Kidney glomerular epithelial cell (primary cell): ENCODE measurements at places on chromosomes 11 and 22.

DNA sequence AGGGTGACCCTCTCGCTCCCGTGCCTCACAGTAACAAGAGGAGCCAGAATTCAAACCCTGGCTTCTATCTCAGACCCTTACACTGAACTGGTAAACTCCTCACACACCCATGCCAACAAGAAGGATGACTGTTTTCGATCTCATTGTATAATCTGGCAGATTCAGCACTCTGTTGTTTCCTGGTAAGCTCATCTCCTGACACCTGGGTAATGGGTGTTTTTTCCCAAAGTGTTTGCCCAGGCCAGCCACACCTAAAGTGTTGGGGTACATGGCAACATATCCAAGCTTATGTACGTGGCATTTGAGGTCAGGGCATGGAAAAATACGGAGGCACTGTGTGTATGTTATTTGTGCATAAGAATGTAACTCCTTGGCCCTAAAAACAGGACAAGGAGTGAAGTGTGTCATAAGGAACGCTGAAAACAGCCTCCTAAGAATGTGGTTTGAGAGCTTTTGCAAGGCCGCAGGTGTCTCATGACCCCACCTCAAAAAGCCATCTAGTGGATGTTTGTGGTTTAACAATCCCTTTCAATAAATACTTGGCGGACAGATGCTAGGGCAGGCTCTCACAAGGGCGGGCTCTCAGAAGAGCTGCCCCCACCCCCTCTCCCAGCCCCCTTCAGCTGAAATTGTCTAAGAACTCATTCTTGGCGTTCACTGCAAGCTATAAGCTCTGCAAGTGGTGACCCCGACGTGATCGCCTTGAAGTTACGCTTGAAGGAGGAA, at the start of gene MS4A15:
Gene MS4A15 (plus strand): TSS at position 561 of the 726 bp plus-strand sequence. CDS start 6,867 bp downstream, outside the sequence.
- no peak for DNase-seq

GRCh38 chr11:10023212-10023611, 270.8 kb downstream of the SBF2 start:
- no peak for DNase-seq

GRCh38 chr22:19937616-19938473, 3.7 kb upstream of the COMT start:
- no peak for DNase-seq

DNA sequence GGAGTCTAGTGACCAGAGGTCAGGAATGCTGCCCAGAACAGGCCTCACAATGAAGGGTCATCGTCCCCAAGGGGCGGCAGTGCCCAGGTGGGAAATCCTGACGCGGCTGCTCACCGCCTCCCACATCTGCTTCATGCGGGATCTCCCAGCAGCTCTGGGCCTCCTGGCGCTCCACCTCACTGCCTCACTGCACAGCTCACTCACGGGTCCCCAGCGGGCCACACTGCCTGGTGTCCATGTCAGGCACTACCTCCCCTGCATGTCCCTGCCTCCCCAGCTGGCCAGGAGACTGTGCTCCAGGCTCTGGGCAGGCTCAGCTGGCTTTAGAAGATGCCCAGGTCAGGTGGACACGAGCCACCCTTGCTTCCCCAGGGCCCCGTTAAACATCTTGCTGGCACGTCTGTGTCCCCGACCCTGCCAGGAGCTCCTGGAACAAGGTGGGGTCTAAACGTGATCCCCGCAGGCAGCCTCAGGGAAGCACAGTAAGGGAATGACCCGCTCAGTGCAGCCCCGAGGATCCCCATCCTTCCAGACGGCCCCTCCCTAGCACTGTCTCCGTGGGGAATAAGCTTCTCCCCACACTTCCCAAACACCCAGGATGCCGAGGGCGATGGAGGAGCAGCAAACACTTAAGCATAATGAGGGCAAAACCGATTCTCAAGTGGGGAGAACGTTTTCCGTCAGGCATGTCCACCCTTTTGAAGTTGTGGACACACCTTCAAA, 93.2 kb downstream of the TRMU start:
- DNase-seq, result no peak

GRCh38 chr22:21641417-21641788, 699 bp upstream of the SDF2L1 start:
- peak; percentile 21 for DNase-seq

DNA sequence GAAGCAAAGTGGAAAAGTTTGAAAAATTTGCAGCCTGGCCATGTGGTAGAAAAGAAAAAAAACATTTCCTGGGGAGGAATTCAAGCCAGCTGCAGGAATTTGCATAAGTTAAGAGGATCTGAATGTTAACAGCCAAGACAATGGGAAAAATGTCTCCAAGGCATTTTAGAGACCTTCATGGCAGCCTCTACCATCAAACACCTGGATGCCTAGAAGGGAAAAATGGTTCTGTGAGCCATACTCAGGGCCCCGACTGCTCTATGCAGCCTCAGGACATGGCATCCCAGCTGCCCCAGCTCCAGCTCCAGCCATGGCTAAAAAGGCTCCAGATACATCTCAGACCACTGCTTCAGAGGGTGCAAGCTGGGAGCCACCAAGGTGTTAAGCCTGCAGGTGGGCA, 149.1 kb upstream of the SOX6 start:
- no peak for DNase-seq

DNA sequence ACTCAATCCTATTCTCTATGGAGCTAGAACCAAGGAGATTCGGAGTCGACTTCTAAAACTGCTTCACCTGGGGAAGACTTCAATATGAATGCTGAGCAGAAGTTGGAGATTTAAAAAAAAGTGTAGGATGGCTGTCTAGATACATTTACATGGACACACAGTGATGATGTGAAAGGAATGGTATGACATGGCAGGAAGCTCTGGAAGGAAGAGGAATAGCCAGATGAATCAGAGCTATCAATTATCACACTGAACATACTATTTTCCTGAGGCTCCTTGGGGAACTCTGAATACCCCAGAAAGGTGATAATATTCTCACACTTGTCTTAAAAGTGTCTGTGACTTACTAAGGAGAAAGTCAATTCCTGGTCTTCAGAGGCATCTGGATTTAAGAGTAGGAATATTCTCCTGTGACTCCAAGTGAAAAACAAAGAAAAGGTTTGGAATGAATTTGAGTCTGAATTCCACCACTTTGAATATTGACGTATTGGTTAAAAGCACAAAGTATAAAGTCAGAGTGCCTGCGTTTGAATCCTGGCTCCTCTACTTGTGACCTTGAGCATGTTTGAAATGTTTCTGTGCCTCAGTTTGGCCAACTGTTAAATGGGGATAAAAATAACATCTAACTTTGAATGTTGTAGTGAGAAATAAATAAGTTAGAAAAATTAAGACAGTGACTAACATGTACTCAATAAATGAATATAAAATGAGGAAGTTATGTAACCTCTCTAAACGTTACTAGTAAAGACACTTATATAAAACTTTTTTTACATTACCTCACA, 1.3 kb downstream of the OR52D1 start:
- DNase-seq, result no peak

- DNase-seq, result no peak
These were observed 450.1 kb upstream of the B3GAT1 start for GRCh38 chr11:134862105-134862502.

- peak; percentile 46 for DNase-seq
These were observed 71.4 kb upstream of the MPEG1 start for GRCh38 chr11:59283825-59284772.

DNA sequence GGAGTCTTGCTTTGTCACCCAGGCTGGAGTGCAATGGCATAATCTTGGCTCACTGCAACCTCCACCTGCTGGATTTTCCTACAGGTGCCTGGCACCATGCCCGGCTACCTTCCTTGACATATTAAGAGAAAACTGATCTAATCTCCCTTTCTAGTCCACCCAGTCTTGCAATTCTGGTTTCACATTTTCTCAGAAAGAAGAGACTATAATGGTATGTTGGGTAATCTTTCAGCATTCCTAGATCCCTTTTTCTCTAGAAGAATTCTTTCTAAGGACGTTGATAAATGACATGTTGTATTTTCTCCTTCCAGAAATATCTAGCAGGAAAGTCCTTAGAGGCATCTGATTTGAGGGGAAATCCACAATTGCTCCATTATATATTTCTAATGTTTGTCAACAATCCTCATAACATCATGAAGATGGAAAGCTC, 10.4 kb upstream of the HSPA8 start:
- no peak for DNase-seq

- DNase-seq, result peak; percentile 97
These were observed 49.3 kb downstream of the CABIN1 start for GRCh38 chr22:24060375-24060788.

DNA sequence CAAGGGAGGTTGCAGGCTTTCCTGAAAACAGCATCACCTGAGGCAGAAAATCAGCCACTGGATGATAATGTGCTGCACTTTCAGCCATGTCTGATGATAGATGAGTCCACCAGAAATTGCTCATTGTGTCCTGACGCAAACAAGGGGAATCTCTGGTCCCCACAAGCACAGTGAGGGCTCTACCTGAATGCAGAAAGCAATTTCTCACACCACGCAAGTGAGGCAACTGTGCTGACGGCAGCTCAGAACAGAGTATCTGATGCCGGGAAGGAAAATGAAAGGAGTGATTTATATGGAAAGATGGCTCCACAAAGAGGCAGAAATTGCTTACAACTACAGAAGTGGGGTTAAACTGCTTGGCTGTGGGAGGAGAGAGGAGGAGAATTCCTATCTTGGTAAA, 867.1 kb downstream of the OPCML start:
- no peak for DNase-seq

DNA sequence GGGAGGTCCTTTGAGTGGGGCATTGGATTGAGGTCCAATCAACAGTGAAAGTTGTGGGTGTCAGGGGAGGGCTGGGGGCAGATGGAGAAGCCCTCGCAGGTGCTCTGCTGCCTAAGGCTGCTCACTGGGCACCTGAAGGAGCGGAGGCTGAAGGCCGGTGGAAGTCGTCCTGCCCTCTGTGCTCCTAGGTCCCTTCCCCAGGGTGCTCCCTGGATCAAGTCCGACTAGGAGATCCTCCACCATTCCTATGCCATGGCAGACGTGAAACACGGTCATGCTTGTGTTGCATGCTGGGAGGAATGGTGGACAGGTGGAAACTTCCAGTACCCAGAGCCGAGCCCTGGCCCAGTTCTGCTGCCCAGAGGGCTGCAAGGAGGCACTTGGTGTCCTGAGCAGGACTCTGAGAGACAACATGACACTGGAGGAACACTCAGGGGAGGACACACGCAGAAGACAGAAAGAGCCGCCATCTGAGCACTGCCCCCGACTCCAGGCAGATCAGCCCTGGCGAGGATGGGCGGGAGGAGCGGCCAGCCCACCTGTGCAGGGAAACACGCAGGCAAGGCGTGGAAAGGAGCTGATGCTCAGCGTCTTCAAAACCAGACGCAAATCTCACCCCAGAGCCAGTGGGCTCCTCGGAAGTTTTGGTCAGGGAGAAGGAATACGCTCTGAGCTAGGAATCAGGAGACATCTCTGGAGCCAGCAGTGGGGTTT, 786.8 kb downstream of the BRD1 start:
- no peak for DNase-seq

DNA sequence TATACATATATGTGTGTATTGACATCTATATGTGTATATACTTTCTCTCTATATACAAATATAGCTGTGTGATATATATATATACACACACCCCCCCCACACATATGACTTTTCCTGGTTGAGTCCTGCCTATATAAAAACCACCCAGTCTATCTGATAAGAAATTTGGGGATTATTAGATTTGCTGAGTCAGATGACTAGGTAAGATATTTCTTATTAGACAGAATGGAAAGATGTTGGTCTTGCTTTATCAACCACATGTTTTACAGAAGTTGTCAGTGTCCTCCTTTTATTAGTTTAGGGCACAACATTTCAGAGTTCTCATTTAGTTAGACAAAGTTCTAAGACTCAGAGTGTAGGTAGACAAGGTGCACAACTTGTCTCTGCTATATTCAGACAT, 953.3 kb downstream of the METTL15 start:
- no peak for DNase-seq

- peak; percentile 89 for DNase-seq
These were observed 19.3 kb downstream of the MYH9 start for GRCh38 chr22:36368359-36368983.

- no peak for DNase-seq
These were observed 35.2 kb upstream of the TRIM29 start for GRCh38 chr11:120173019-120173705.

DNA sequence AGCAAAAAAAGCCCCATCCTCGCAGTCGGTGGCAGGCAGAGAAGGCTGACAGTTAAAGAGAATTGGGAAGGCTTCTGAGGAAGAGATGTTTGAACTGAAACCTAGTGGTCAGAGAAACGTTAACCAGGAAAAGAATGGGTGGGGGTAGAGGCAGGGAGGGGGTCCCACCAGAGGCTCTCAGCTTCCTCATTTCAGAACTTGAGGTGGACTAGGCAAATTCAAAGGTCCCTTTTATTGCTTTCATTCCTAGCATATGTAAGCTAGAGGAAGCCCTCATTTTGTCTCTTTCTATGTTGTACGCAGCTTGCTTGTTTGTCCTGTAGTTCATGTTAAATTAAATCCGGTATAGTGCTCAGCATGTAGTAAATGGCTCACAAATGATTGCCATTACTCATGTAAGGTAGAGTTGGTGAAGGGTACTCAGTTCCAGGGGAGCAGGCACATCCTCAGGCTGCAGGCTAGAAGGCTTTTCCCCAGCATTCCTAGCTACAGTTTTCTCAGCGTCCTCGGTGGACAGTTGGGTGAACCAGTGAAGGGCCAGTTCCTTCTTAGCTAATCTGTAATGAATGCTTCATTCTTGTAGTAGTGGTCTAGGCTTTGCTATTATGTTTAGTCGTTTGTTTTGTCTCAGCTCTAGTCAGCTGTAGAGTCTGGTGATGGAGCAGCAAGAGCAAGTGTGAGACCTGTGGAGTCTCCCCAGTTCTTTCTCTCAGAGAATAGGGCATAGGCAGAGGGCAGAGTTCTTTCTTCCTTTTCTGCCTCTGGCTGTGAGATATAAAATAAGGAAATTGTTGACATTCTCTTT, 58.6 kb downstream of the UVRAG start:
- no peak for DNase-seq

DNA sequence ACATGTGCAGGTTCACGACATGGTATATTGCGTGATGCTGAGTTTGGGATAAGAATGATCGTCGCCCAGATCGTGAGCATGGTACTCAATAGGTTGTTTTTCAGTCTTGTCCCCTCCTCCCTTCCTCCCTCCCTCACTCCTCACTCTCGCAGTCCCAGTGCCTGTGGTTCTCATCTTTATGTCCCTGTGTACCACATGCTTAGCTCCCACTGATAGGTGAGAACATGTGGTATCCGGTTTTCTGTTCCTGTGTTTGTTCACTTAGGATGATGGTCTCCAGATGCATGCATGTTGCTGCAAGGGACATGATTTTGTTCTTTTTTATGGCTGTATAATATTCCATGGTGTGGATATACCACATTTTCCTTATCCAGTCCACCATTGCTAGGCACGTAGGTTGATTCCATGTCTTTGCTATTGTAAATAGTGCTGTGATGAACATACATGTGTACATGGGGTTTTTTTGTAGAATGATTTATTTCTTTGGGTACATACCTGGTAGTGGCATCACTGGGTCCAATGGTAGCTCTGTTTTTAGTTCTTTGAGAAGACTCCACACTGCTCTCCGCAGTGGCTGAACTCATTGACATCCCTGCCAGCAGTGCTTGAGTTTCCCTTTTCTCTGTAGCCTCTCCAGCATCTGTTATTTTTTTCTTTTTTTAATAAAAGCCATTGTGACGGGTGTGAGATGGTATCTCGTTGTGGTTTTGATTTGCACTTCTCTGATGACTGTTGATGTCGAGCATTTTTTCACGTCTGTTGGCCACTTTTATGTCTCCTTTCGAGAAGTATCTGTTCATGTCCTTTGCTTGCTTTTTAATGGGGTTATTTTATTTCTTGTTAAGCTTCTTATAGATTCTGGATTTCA, 16.4 kb downstream of the ZBED4 start:
- no peak for DNase-seq

GRCh38 chr22:48403521-48404403, 1423.9 kb downstream of the BRD1 start:
- DNase-seq, result no peak
